ENCODE measurements at places on chromosomes 3 and 15. TPM values are rescaled to one million over a fixed set of nuclear protein-coding genes. Genes with fewer than 3 reads are reported as not detected.

Gene CLDN16
- 0.08 TPM for polyA plus RNA-seq

Gene CHL1
- polyA plus RNA-seq = not detected

Gene GRM2
- 0.09 TPM for polyA plus RNA-seq

Gene CHRNA5
- polyA plus RNA-seq = 10.1 TPM

Gene ITIH1
- polyA plus RNA-seq = not detected

Gene STXBP5L
- not detected for polyA plus RNA-seq

Gene DRD3
- not detected for polyA plus RNA-seq

Gene SLC41A3
- 43.6 TPM for polyA plus RNA-seq

Gene TSPAN3
- 148 TPM for polyA plus RNA-seq

Gene APPL1
- 19.5 TPM for polyA plus RNA-seq

Gene TNNC1
- 0.15 TPM for polyA plus RNA-seq

Gene OIP5
- polyA plus RNA-seq = 12.2 TPM

Gene SLC22A14
- 0.10 TPM for polyA plus RNA-seq

Gene SSUH2
- 0.31 TPM for polyA plus RNA-seq
